ENCODE measurements at places on chromosomes 12 and 14.

DNA sequence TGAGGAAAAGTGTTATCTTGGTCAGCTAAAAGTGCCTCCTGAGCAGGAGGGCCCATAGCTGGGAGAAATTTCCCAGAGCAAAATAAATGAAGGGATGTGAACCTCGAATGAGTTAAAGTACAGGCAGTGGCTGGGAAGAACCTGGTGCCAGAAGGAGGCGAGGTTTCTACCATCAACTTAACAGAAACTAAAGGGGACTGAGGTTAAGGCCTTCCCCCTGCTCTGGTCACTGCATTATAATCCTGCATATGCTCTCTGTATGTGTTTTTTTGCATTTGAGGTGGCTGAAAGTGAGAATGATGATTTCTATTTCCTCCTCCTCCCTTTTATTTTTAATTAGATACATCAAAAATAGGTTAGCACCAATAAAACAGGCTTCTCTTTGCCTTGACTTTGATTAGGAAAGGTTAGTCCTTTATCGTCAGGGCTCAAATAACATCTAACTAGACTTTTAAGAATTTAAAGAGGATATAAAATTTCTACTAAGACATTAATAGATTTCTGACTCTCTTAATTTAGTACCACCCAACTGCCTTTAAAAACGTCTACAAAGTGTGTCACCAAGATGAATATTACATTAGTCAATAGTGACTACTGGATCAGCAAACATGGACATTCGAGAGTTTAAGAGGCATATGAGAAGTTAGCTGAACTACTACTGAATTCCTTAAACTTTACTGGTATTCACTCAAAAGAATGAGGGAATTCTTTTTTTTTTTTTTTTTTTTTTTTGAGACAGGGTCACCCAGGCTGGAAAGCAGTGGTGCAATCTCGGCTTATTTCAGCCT, 49.2 kb downstream of the GALNT4 start:
- no peak for DNase-seq

GRCh38 chr12:132606466-132606865, 3.9 kb downstream of the LRCOL1 start:
- no peak for DNase-seq

- DNase-seq = no peak
Observed at GRCh38 chr12:3832738-3833137, 40.5 kb downstream of the PARP11 start.

DNA sequence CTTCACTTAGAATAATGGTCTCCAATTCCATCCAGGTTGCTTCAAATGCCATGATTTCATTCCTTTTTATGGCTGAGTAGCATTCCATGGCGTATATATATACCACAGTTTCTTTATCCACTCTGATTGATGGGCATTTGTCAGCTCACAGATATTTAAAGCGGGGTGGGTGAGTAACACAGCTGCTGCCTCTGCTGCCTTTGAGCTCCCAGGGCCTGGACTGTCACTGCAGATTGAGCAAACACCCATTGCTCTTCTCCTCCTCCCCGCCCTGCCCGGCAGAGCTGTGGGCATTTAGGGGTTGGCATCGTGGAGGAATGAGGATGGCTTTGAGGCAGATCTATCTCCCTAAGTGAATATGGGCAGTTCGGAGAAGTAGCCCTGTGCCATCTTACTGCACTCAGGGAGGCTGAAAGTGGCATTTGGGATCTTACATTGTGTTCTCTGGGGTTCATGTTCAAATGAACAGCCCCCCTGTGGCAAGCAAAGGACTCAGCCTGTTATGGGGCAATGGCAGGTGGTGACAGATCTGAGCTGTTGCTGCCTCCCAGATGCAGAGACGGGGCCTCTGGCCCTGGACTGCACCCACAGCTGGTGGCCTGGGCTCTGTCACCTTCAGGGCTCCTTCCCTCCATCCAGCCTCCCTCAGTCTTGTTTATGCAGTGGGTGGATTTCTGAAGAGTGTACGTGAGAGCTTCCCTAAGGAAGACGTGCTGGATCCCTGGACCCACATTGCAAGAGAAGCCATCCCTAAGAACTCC, 4.9 kb downstream of the RFLNA start:
- no peak for DNase-seq

- DNase-seq = no peak
Observed at GRCh38 chr14:101600891-101601605, 39.8 kb downstream of the DIO3 start.

DNA sequence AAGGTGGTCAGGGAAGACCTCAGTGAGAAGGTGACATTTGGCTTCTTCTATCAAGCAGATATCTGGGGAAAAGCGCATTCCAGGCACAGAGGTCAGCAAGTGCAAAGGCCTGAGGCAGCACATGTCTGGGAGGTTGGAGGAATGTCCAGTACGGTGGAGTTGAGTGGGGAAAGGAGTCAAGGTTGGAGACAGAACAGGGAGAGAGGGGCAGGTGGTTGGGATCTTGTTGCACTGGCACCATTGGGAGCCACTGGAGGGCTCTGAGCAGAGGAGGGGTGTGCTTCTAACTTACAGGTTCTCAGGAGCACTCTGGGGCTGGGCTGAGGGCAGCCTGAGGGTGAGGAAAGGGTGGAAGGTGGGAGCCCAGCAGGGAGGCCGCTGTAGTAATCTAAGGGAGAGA, 52.1 kb downstream of the EID3 start:
- DNase-seq = no peak

DNA sequence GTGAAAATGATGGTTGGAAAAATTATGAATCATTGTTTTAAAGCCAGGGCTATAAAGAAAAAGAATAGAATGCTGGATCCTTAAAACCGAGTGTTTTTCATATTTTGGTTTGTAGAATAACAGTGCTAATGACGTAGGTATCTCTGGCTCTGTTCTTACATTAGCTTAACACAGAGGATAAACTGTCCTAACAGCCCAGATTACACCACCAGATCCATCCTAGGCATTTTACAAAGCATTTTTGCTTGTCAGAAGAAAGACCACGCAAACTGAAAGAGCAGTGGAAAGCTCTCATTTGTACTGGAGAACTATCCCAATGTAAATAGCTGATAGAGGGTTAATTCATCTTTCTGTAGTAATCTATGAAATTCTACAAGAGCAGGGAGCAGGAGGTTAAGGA, 13.6 kb downstream of the IFT81 start:
- DNase-seq = no peak

DNA sequence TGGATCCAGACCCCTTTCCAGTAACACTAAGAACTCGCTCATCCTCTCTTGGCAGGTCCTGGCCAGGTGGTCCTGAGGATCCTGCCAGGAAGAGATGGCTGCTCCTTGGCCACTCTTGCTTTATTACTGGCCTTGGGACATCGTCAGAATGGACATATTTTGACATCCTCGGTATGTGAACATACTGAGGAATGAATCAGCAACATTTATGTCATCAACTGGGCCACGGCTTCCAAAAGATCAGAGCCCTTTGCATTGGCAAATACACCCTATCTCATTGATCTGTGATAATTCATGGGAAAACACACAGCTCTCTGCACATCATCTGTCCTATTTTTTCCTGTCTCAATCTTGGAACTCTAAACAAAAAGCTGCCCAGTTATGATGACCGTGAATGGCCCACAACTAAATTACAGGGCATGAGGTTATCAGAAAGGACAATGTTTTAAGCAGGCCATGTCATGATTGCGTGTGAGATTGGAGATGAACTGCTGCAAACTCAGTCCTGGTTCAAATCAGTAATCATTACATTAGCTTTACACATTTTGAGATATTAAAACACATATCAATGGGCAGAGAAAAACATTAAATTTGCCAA, 1325.8 kb downstream of the AACS start:
- no peak for DNase-seq

GRCh38 chr14:50697659-50698290, 29.7 kb upstream of the SAV1 start:
- DNase-seq = no peak

- no peak for DNase-seq
Observed at GRCh38 chr12:93376436-93377251, 1.1 kb upstream of the NUDT4 start.

Measured in GDM1 (cell line).